HEK293T (cell line): ENCODE measurements at places on chromosomes 7 and 10.
A peak's percentile ranks its signal among the peaks of the same experiment; 100 is the strongest.

GRCh38 chr7:47297120-47297519 is 284.8 kb downstream of the TNS3 start:
- DNase-seq, result no peak

- DNase-seq, result no peak
These were observed 297.9 kb downstream of the DGKB start for GRCh38 chr7:14604606-14605005.

DNA sequence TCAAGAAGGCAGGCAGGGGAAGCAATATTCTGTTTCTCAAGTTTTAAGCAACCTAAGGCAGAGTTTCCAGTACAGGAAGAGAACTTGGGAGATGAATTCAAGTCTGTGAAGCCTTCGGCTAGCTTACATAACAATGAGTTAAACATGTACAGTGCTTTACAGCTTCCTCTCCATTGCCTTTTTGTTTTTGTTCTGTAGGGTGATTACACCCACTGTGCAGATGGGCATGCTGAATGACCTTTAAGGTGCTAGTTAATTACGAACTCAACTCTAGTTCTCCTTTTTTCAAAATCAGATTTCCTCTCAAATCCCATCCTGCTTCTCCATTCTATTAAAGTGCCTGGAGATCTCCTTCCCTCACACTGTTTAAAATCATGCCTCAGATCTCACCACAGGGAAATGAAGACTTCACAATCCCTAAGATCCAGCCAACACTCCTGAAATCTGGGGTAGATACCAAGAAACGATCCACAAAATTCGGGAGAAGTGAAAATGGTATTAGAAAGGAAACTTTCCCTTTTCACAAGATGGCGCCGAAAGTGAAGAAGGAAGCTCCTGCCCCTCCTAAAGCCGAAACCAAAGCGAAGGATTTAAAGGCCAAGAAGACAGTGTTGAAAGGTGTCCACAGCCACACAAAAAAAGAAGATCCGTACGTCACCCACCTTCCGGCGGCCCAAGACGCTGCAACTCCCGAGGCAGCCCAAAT is 16.8 kb upstream of the MSMB start:
- DNase-seq, result no peak

DNA sequence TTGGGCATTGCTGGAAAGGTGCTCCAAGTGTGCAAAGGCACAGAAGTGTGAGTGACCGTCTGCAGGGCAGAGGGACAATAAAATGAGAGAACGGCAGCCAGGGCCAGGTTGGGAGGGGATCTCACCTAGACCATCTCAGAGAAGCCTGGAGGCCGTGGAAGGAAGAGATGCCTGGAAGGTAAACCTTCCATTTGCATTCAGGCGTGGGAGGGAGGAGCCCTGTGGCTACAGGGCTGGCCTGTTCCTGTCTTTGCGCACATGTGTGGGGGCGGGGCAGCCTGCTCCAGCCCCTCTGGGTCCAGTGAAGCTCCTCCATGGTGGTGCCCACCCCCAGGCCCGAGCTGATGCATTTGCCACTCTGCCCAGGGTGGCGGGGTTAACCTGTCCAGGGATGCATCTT is 473.6 kb upstream of the MGMT start:
- DNase-seq, result no peak

DNA sequence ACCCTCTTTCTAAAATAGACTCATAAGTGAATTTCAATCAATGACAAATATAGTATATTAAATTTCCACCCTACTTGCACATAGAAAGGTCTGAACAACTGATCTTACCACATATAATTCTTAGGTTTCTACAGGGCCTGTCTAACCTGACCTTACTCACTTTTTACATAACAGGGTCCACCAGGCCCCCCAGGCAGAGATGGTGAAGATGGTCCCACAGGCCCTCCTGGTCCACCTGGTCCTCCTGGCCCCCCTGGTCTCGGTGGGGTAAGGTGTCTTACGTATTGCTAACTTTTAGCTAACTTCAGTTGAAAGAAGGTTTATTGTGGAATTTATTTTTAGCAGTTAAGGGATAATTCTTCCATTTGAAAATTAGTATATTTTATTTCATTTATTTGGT is 5.3 kb downstream of the COL1A2 start:
- DNase-seq, result no peak

- no peak for DNase-seq
These were observed 7.4 kb upstream of the CRYGN start for GRCh38 chr7:151447312-151447711.

GRCh38 chr7:83410989-83411591 is 237.8 kb downstream of the SEMA3E start:
- peak; percentile 16 for DNase-seq

DNA sequence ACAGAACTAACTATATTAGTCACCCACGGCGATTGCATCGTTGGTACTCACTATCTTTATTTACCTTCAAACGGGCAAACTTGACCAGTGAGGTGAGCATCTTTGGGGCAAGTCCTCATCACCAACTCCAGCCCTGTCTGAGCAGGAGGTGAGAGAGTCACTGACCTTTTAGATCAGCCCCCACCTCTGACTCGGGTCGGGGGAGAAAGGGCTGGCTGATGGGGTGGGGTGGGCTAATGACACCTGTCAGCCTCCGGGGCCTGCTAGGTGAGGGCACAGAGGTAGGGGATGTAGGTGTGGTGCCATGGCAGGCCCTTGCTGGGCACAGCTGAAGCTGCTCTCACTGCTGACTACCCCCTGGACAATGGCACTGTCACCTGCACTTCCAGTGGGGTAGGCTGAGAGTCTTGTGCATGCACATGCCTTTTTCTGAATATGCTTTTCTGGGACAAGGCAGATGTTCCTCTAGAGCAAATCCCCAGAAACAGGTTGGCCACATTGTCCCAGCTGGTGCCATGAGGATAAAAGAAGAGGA is 359.5 kb upstream of the MKI67 start:
- DNase-seq, result no peak

- no peak for DNase-seq
These were observed 1.9 kb downstream of the TTYH3 start for GRCh38 chr7:2633538-2634266.
